ENCODE measurements at places on chromosomes 4 and X. TPM values are rescaled to one million over a fixed set of nuclear protein-coding genes. Genes with fewer than 3 reads are reported as not detected.

The FOXR2 gene
- not detected for total RNA-seq

- ATAC-seq, result no peak
These were observed 62.4 kb downstream of the TRAPPC11 start for GRCh38 chr4:183721207-183722081.

The ARMCX1 gene
- 3.0 TPM for total RNA-seq

The PCYT1B gene
- 0.64 TPM for total RNA-seq

DNA sequence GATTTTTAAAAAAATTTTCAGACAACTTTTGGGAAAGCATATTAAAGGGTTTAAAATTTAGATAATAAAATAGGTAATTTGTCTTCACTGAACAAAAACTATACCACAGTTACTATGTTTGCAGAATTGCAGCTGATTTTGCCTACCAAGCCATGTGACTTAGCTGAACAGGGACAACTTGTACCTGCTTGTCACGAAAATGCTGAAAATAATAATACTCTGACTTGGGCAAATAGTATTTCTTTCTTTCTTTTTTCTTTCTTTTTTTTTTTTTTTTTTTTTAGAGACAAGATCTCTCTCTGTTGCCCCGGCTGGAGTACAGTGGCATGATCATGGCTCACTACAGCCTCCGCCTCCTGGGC is 225.2 kb upstream of the PPP1R2C start:
- no peak for ATAC-seq

DNA sequence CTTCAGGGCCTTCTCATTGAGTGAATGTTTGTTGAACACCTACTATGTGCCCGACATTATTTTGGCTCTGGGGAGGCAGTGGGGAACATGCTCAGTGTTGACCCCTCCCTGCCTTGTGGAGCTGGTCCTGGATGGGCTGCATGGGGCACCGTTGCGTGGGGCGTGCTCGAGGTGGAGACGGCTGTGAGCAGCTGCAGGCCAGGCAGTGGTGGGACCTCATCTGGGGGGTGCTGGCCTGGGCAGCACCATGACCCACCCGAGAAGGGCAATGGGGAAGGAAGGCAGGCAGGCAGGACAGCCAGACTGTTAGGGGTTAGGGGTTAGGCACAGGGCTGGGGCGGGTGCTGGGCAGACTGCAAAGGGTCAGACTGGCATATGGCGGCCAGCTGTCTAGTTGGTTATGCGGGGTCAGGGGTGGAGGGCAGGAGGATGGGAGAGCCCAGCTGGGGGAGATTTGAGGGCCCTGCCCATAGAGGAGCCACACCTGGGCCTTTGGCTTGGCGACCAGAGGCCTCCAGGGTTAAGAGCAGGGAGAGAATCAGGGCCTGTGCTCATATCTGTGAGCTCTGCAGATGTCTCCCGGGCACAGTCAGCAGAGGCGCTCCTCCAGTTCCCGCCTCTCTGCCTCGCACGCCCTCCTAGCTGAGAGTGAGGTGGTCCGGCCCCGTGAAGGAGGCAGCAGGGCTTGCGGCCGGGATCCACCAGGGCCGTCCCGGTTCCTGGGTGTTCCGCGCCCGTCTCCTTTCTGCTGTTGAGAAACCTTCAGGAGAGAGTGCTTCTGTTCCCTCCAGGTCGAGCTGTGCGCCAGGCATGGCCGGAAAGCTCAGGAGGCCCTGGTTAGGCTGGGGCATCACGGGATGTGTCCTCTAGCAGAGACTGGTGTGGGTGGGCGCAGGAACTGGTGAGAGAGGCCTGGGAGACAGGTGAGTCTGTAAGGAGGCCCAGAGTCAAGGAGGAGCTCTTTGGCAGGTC is 73.3 kb downstream of the RGS12 start:
- ATAC-seq, result no peak

DNA sequence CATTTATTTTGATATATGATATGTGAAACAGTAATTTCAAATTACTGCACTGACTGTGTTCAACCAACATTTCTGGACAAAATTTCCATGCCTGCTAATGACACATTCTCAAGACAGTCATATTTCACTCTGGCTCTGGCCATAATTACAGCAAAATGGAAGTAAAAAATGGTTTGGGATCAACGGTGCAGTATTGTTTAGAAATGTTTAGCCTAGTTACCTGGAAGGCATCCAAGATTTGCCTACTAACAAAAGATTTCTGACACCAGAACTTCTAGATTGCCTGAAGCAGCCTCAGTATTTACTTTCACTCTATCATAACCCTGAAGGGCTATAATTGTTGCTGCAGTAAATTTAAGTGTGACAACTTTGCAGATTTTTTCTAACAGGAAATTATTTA is 416.3 kb downstream of the PCDH10 start:
- ATAC-seq, result no peak

- no peak for ATAC-seq
These were observed 398.6 kb upstream of the TECRL start for GRCh38 chr4:64807821-64808220.

The MAGEA12 gene
- not detected for total RNA-seq

GRCh38 chr4:140103676-140104075 is 50.3 kb downstream of the MAML3 start:
- ATAC-seq, result peak; percentile 38

DNA sequence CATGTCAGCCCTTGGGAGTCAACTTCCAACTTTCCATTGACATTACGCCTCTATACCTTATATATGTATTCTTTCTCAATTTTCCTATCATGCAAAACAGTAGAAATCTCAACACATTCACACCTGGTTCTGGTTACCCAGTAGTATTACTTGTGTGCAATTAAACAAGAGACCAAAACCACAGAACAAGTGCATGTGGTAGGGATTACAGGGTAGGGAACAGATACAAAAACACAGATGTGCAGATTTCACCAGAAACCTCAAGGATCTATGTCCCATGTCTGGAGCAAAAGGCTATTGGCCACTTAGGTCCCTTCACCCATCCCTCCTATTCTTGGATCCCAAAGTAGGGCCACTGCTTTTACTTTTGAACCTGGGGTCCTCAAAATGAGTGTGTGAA is 143.6 kb upstream of the ZCCHC13 start:
- no peak for ATAC-seq

The F9 gene
- not detected for total RNA-seq

DNA sequence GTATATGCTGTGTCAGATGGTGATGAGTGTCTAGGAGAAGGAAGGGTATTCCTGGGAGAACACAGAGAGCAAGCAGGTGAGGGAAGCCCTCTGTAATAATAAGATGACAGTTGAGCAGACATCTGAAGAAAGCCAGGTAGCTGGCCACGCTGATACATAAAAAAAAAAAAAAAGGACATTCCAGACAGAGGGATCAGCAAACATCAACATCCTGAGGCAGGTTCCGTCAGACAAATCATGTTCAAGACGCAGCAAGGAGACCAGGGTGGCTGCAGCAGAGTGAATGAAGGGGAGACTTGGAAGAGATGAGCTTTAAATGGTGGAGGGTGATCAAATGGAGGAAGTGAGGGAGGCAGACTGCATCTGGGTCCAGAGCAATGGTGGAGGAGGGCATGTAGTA is 97.6 kb upstream of the ANXA3 start:
- ATAC-seq, result no peak

The CT47A1 gene
- total RNA-seq, result not detected

DNA sequence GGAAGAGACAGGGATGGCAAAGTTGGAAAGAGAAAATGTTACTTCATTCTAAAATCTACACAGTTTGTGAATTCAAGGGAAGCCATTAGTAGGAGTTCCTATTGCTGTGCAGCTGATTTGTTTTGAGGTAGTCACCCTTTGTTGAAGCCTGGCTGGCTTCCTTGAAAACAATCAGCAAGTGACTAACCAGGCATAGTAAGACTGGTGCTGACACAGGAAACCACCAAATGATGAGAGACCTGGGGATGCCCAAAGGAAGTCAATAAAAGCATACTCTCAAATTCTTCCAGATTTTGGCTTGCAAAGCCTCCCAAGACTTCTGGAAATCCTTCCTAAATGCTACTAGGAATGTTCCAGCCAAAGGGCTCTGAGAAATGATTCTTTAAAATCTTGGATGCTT is 23.9 kb upstream of the PRDM8 start:
- peak; percentile 64 for ATAC-seq

GRCh38 chr4:144463236-144463635 is 182.7 kb upstream of the HHIP start:
- no peak for ATAC-seq

DNA sequence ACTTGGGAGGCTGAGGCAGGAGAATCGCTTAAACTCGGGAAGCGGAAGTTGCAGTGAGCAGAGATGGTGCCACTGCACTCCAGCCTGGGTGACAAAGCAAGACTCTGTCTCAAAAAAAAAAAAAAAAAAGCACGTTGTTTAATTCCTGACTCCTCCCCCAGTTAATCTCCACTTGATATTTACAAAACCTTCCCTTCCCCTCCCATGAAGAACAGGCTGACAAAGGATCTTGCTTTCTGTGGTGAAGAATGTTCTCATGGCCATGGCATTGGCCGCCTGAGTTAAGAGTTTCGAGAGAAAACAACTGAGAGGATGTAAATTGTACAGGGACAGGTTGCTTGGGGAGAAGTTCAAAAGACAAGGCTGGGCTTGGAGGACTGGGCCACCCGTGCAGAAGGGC is 168.2 kb upstream of the BCOR start:
- no peak for ATAC-seq

The NEUROG2 gene
- total RNA-seq, result not detected

All from esophagus mucosa (tissue), 1 donor.